HS-5 (cell line): ENCODE measurements at places on chromosomes 1 and 21.
A peak's percentile ranks its signal among the peaks of the same experiment; 100 is the strongest.

- DNase-seq = no peak
Measured at GRCh38 chr1:115492019-115492595, 149.7 kb upstream of the VANGL1 start.

- no peak for DNase-seq
Measured at GRCh38 chr21:14985306-14985705, 79.5 kb downstream of the NRIP1 start.

DNA sequence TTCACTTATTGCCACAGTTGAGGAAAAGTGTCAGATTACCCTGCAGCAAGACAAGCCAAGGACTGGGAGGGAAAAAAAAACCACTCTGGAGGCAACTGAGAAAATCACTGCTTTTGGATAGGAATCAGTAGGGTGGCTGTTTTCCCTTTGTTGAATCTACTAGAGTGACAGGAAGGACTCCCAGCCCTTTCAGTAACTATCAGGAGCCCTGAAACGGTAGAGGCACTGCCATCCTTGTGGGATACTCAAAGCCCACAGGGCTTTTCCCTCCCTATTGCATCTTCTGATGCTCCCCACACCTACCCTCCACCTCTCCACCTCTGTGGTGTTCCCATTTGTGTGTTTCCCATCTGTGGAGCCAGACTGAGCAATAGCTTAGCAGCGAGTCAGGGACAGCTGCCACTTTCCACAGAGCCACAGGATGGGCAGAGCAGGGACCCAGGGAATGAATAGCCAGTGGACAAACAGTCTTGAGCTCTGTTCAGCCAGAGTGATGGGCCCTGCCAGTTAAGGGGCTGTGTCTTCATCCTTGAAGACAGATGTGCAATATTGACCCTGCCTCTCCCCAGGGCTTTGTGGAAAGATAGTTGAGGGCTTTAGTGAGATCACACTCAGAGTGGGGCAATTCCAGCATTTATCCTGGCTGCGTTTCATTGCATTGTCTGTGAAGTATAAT is 13.9 kb downstream of the UBIAD1 start:
- no peak for DNase-seq

GRCh38 chr1:110770832-110771231 is 96.1 kb upstream of the KCNA3 start:
- DNase-seq = no peak

DNA sequence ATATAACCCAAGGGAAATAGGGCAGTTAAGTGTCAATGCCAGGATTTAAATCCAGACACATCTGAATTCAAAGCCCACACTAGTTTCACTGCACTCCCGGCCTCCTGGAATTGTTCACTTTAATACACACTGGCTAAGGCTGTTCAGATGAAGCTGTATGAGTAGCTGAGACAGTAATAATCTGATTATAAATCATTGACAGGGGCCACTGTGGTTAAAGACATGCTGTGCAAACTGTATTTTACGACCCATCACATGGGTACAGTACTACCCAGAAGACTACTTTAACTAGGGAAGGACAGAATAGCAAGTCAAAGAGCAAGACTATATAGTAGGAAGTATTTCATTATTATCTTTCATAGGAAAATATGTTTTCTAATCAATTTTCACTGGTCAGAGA is 16.1 kb upstream of the NTNG1 start:
- no peak for DNase-seq

GRCh38 chr1:26097696-26098095 is 13.9 kb upstream of the PDIK1L start:
- peak; percentile 69 for DNase-seq

DNA sequence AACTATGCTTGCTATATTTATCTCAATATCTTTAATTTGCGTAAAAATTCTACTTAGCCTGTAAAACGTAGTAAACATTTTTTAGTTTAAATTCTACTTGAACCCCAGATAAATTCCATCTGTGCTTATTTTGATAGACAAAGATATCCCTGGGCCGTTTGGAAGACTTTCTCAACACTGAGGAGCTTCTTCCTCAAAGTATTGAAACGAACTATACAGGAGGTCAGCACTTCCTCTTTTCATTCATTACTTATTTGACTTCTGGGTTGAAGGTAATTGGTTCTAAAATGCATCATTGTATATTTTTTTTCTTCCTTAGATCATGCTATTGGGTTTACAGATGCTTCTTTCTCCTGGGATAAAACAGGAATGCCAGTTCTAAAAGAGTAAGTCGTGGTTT is 74.7 kb downstream of the HSPA13 start:
- no peak for DNase-seq

- peak; percentile 52 for DNase-seq
Measured at GRCh38 chr1:27099587-27100334, 55.2 kb downstream of the SLC9A1 start.

- DNase-seq = no peak
Measured at GRCh38 chr1:111976842-111977241, 12.6 kb downstream of the KCND3 start.

GRCh38 chr1:99264201-99265021 is at the start of gene PLPPR4:
TSS of gene PLPPR4 (plus strand) at chr1:99264492. CDS start at chr1:99264594, 102 bp downstream.
- DNase-seq = no peak
